Smooth muscle cell of the brain vasculature (primary cell): ENCODE measurements at places on chromosomes 13 and 19.

- no peak for DNase-seq
These were observed 1.7 kb downstream of the KLF5 start for GRCh38 chr13:73060251-73061160.

DNA sequence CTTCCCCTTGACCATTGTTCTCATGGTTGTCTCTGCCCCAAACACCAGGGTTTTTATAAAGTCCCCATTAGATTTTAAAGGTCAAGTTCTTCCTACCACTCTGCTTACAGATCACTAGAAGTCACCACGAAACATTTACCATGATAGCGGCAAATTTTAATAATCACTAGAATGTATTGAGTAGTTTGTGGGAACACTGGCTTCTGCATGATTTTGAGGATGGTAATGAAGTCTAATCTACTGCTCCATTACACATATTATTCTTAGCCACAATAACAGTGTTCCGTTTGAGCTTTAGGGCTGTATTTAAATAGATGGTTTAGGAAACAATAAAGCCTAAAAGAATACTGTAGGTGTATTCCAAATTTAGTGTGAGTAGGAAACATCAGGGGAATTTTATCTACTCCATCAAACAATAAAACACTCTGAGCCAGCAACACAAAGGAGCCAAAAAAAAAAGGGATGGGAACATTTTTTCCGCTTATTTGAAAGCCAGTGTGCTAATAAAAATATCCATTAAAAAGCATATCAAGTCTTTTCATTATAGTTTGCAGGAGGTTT lies 49.7 kb downstream of the KLF12 start:
- no peak for DNase-seq

GRCh38 chr13:40317980-40318327 lies 348.5 kb downstream of the FOXO1 start:
- no peak for DNase-seq

- no peak for DNase-seq
These were observed 311.3 kb downstream of the FGF14 start for GRCh38 chr13:102090532-102090931.

DNA sequence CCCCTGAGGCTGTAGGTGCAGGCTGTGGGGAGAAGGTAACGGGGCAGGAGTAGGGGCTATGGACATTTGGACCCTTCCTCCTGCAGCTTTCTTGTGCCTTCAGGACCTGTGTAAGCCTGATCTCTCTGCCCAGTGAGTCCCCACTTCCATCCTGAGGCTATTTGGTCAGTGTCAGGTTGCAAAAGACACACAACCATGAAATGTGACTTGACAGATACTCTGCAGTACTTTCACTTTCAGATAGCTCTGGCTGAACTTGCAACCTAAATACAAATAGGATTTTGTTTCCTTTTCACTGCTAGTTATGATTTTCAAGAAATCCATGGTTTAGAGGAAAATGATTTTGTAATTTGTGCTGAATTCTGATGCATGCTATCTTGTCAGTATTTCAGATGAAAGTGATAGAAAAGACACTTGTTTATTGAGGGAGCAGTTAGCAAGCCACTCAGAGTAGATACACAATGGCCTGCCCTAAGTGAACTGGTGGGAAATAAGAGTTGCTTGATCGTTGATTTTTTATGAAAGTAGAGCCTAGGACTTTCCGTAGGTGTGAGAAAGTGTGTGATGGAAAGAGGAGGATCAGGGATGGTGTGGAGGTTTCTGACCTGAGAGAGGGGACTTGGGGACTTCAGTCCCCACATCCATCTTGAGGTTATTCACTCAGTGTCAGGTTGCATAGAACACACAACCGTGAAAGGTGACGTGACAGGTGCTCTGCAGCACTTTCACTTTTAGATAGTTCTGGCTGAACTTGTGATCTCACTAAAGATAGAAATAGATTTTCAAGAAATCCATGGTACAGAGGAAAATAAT lies 18.1 kb upstream of the EID2 start:
- no peak for DNase-seq

GRCh38 chr19:40519352-40520322 lies 52.8 kb downstream of the SPTBN4 start:
- no peak for DNase-seq

DNA sequence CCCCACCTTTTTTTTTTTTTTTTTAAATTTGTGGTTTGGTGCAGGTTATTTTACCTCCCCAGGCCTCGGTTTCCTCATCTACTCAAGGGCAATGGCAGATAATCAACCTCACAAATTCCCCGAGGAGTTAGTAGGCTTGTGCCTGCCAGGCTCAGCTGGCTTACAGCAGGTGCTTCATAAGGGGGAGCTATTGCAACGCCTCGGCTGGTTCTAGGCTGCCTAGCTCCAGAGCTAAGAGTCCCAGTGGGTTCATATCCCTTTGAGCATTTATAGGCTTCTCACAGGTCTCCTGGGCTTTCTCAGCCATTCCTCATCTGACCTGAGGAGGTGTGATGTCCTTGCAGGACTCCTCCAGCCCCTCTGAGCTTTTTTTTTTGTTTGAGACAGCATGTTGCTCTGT lies 10.6 kb downstream of the BCKDHA start:
- DNase-seq = no peak

- DNase-seq = no peak
These were observed 60.7 kb upstream of the MCF2L start for GRCh38 chr13:112908342-112908741.

- no peak for DNase-seq
These were observed 326.9 kb downstream of the FGF9 start for GRCh38 chr13:21997726-21998125.

- DNase-seq = no peak
These were observed 18.3 kb downstream of the NUP58 start for GRCh38 chr13:25319771-25320170.
